ENCODE measurements at places on chromosomes 4 and X.

DNA sequence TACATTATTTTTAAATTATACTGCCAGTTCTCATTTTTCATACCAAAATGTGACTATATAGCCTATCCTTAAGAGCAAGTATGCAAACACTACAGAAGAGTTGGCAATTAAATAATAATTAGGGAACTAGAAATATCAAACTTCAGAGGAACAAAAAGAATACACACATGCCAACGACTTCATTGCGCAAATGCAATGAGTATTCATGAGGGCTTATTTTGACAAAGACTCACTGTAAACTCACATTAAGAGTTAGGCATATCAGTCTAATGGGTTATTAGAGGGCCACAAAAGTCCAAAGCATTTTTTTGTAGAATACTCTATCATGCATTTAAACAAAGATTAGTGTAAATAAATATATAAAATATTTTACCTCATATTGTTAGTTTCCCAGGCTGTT is 31.6 kb downstream of the SLC10A7 start:
- no peak for DNase-seq

DNA sequence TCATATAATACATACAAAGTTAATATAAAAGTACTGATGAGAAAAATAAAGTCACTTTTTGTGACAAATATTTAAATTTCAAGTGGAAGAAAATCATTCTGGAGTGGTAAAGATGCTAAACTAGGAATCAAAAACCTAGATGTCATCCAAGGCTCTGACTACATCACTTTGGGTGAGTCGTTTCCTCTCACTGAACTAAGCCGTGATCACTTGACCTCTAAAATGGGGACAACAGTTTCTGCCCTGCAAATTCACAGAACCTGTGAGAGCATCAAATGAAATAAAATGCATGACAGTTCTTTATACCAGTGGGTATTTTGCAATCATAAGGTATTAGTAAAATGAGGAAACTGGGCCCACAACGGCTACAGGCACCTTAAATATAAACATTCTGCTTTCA is 63.8 kb downstream of the PRDM5 start:
- DNase-seq = no peak

- DNase-seq = peak; percentile 60
These were observed 77.4 kb upstream of the GPR50 start for GRCh38 chrX:151099001-151099400.

DNA sequence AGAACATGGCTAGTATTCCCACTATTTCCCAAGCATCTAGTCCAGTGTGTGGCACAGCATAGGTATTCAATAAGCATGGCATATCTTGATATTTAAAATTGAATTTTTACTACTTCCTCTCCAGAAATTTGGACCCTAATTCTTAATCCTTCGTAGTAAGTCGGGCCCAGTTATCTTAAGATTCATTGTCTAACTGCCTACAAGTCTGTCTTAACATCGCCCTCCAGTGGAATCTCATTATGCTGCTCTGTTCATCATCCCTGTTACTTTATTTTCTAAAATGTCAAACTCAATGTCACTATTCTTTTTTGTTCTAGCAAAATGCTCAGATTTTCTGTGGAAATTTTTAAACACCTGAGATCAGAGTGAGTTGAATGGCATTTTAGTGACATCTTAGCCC is 606.2 kb downstream of the KLHL13 start:
- DNase-seq = no peak

DNA sequence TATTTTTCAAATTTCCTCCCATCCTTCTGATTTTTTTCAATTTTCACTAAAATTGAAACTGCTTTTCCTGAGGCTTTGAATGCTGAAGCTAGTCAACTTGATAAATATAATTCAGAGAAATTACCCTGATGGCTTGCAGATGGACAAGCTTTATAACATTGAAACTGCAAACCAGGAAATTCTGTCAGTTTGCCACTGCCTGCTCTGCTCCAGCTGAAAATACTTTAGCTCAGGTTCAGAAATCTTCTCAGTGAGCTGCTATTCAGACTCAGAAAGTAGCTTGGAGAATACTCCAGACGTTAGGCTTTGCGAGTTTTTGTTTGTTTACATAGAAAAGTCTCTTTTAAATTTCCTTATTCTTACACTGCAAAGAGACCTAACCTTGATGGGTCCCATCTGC is 1574.7 kb downstream of the STIM2 start:
- DNase-seq = no peak

DNA sequence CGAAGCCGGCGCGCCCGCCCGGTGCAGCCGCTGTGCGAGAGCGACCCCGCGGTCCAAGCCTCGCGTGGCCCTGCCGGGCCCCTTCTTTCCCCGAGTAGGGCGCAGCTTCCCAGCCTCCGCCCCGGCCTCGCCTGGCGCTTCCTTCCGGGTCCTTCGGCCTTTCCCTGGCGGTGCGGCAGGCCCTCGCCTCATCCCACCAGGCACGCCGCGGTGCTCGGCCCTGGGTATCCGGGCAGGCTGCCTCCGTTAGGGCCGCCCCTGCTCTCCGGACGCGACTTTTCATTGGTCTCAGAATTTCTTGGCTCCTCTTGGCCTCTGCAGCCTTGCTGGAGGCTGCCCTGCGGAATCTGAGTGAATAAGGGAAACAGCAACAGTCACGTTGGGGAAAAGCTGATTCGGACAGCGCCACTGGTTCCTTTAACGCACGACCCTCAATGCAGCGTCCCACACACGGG is 429 bp downstream of the UVSSA start:
- DNase-seq = peak; percentile 85

DNA sequence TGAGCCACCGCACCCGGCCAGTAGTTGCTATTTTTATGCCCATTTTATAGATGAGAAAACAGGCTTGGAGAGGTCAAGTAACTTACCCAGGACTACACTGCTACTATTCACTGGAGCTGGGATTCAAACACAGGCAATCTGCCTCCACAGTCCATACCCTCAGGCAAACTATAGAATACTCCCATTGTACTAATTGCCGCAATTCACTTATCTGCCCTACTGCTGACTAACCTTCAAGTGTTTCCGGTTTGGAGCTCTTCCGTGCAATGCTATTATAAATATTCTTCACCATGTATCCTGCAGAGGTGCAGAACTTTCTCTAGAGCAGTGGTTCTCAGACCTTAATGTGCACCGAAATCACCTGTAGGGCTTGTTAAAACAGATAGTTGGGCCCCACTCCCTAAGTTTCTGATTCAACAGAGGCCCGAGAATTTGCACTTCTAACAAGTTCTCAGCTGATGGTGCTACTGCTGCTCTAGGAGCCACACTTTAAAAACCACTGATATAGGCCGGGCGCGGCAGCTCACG is 1.9 kb upstream of the G3BP2 start:
- DNase-seq = no peak

- DNase-seq = no peak
These were observed 29.5 kb downstream of the ENPEP start for GRCh38 chr4:110505440-110505839.

DNA sequence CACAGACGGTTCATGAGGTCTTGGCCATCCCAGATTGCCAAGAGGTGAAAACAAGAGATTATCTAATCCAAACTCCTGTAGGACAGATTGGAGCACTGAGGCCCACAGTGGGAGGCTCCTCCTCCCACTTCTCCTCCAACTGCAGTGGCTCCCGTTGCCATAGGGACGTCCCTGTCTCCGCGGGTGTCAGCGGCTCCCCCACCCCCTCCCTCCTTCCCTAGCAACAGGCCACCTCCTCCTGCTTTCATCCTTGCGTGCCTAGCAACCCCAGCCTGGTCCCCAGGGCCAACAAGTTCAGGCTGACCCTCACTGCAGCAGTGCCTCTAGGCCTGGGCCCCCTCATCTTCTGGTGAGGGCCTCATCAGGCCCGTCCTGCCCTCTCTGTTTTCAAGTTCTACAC is 6.8 kb upstream of the IQSEC2 start:
- DNase-seq = no peak

- no peak for DNase-seq
These were observed 165.6 kb downstream of the PTTG2 start for GRCh38 chr4:38125816-38126215.

GRCh38 chrX:20591246-20591645 is 324.5 kb upstream of the RPS6KA3 start:
- DNase-seq = no peak

GRCh38 chr4:115234405-115235093 is 121.1 kb upstream of the NDST4 start:
- peak; percentile 13 for DNase-seq

DNA sequence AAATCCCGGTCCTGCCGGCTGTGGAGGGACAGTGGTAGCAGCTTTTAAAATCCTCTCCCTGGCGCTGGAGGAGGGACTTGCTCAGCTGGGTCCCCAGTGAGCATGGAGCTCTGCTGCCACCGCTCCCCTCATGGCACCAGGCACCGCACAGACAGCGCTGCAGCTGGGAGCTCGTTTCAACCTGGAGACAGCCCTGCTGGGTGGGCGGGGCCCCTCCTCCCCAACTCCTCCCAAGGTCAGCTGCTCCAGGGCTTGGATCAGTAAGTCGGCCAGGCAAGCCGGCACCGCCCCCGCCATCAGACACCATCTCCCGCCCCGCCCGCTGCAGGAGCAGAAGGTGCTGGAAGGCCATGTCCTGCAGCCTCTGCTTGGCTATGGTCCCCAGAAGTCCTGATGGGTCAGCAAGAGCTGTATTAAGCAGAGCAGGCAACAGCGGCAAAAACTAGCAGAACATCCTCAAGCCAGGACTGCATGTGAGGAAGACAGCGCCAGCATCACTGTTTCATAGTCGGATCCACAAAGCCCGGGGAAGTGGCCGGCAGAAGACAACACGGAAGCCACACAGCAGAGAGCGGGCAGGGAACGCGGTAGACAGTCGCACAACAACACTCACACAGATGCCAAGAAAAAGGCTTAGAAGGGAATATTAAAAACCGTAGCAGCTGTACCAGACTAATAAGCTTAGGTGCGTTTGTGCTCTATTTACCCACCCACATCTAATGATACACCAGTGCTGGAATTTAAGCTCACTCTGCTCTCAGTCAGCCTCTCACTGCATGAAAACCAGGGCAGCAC is 16.2 kb downstream of the ZFYVE28 start:
- peak; percentile 60 for DNase-seq

DNA sequence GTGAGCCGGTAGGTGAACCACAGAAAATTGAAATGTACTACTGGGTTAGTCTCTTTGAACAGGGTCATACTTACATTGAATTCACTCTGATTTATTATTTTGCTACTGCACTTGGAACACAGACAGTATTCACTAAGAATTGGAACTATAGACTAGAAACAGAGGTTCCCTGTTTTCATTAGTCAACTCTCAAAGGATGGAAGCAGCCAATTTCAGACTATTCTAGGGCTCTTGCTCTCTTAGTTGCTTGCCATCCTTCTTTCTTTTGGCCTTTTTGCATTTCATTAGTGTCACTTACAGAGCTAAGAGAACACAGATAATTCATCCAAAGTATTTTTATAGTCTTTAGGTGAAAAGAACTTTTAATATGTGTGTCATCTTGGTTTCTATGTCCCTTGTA is 52.6 kb downstream of the SHROOM3 start:
- DNase-seq = no peak

- no peak for DNase-seq
These were observed 540.2 kb upstream of the TENM3 start for GRCh38 chr4:181702864-181703495.

GRCh38 chr4:94127707-94128328 is 79.8 kb upstream of the SMARCAD1 start:
- peak; percentile 25 for DNase-seq

DNA sequence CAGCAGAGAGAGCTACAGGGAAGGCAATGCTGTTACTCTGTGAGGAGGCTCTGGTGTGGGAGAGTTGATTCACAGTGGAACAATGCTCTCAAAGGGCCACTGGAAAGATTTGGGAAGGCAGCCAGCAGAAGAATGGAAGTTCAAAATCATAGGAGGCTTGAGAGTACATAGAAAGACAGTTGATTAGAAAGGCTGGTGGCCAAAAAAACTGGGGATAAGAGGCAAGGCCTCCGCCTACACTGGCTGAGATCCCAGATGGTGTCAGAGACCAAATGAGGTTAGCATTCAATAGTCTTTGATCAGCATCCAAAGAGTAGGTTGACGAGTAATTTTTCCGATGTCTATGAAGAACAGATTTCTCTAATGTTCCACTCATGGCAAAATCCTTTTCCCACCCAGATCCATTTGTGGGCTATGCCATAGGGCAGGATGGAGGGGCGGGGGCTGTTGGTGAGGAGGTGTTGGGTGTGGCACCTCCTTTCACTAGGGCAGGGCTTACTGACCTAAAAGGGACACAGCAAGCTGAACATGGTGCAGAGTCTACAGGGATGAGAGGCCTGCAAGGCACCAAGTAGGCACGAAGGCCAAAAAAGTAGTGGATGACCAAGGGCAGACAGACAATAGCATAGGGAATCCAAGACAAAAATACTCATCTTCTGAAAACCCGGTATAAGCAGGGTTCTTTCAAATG is 15.1 kb downstream of the TEC start:
- DNase-seq = peak; percentile 87

- DNase-seq = no peak
These were observed 662.1 kb upstream of the DIPK2B start for GRCh38 chrX:45862801-45863200.

DNA sequence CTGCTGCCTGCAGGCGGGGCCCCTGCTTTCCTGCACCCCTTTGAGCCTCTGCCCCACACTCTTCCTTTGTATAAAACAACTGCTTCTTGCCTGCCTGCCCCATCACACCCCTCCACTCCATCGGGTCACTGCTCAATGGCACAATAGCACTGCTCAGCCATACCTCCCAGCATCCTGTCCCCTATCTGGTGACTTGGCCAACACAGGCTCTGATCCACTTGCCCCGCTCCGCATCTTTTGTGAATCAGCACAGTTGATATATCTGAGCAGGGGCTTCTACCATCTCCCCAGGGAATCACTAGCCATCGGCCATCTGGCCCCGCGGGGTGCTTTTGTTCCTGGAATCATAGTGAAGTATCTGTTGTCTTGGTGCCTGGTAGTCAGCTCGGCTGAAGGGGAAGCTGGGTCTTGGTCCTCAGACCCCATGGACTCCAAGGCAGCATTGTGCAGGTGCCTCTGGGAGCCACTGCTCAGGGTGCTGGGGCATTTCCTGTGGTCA is 45.3 kb downstream of the MAP7D3 start:
- no peak for DNase-seq

GRCh38 chrX:120718969-120719368 is 89.1 kb upstream of the C1GALT1C1 start:
- DNase-seq = no peak

- peak; percentile 81 for DNase-seq
These were observed at the start of gene KCTD8 for GRCh38 chr4:44448521-44449461. Gene KCTD8, minus strand, starts transcription at chr4:44448809.

DNA sequence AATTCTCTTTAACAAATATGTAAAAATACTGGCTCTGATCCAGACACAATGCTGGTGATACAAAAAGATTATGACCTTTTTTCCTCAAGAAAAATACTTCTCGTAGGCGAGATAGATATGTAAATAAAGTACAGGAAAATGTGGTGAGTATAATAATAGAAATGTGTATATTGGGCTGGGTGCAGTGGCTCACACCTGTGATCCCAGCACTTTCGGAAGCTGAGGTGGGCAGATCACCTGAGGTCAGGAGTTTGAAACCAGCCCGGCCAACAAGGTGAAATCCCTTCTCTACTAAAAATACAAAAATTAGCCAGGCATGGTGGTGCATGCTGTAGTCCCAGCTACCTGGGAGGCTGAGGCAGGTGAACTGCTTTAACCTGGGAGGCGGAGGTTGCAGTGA is 55.0 kb downstream of the MRPL1 start:
- no peak for DNase-seq

GRCh38 chr4:12584116-12584875 is 899.8 kb downstream of the RAB28 start:
- DNase-seq = no peak
